Panc1 (cell line): ENCODE measurements at places on chromosomes 4 and X.

DNA sequence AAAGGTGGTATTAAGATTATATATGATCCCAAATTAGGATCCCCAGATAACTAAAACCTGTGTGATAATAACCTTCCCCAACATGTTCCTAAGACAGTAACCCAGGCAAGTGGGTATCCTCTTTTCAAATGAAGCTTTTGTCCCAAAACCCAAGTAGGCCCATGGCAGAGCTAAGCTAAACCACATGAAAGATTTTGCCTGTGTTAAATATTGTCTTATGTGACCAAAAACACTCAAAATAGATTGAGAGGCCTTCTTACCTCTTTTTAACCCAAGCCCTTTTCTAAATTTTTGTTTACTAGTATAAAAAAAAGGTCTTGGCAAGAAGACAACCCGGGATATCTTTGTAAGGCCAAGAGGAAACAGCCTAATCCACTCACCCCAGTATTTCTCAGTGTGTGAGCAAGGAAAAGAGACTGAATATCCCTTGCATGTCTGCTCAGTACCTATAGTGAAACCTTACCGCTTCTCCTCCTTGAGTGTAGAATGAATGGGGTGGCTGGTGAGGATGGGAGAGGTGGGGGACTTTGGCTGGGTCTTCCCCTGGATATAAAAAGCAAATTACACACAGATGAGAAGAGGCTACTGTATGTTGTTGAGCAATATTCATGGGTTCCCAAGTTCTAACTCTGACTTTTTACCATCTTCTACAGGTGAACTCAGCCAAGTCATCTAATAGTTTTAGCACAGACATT is 188.8 kb upstream of the BMP3 start:
- DNase-seq = no peak

GRCh38 chrX:17662391-17662790 is 74.9 kb upstream of the SCML1 start:
- DNase-seq = no peak

- no peak for DNase-seq
Observed at GRCh38 chr4:54929459-54929858, 195.9 kb downstream of the KDR start.

DNA sequence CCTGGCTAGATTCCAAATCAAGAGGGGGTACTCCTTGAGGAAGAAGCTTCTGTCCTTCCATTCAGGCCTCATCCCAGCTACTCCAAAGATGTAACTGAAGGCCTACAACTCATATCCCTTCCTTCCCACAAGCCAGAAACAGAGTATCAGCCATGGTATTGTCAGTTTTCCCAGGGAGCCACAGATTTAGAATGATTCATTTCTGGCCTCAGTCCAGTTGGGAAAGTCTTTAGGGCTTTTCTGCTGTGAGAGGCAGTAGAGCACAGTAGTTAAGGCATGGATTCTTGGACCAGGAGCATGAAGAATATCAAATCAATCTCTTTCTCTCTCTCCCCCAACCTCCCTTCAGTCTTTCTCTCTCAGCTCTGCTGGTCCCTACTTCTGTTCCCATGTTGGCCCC is 505.0 kb downstream of the BCOR start:
- no peak for DNase-seq
